ENCODE measurements at places on chromosomes 6 and 20. TPM values are rescaled to one million over a fixed set of nuclear protein-coding genes. Genes with fewer than 3 reads are reported as not detected.

Gene SCRT2
- polyA plus RNA-seq, result not detected

- DNase-seq, result no peak
Observed at GRCh38 chr6:116314878-116315277, 35.1 kb upstream of the TSPYL1 start.

Gene AURKA
- polyA plus RNA-seq, result 12.3 TPM

Gene BIRC7
- 0.55 TPM for polyA plus RNA-seq

DNA sequence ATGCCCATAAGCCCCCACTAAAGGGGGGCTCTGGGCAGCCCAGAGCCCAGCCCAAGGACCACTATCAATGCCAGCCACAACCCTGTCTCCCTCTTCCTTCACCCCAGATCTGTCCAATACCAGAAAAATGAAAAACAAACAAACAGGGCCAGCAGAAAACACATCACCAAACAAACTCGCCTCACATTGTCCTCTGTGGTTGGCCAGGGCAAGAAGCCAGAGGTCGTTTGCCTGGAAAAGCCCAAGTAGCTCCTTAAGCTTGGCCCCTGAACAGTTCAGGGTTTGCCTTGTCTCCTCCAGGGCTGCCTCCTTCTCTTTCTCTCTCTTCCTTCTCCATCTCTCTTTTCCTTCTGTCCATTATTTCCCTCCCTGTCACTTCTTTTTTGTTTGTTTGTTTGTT lies 10.1 kb upstream of the SCUBE3 start:
- DNase-seq, result no peak

- peak; percentile 46 for DNase-seq
Observed at GRCh38 chr6:47278545-47278944, 31.2 kb downstream of the TNFRSF21 start.

GRCh38 chr6:31497531-31498476 lies at the start of gene MICB:
MICB (plus strand) TSS chr6:31498145; CDS start chr6:31498194, 49 bp downstream.
- DNase-seq, result peak; percentile 90

GRCh38 chr6:155310596-155310995 lies 3.7 kb downstream of the TFB1M start:
- no peak for DNase-seq

Gene LHFPL5
- not detected for polyA plus RNA-seq

DNA sequence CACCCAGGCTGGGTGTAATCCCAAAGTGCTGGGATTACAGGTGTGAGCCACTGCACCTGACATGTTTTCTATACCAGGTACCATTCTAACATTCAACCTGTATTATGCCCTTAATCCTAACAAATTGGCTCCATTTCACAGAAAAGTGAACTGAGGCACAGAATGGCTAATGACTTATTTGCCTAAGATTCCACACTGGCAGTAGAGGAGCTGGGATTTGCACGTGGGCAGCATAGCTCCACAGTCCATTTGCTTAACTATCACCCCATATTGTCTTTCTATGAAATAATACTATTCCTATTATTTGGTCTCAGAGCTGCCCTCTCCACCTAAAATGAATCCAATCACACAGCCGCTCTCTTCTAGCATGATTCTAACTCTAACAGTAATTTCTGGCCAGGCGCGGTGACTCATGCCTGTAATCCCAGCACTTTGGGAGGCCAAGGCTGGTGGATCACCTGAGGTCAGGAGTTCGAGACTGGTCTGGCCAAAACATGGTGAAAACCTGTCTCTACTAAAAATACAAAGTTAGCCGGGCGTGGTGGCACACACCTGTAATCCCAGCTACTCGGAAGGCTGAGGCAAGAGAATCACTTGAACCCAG lies 23.3 kb upstream of the MYMX start:
- DNase-seq, result no peak

Gene SAMD5
- polyA plus RNA-seq, result 30.3 TPM

Gene TPBG
- polyA plus RNA-seq, result 6.5 TPM

DNA sequence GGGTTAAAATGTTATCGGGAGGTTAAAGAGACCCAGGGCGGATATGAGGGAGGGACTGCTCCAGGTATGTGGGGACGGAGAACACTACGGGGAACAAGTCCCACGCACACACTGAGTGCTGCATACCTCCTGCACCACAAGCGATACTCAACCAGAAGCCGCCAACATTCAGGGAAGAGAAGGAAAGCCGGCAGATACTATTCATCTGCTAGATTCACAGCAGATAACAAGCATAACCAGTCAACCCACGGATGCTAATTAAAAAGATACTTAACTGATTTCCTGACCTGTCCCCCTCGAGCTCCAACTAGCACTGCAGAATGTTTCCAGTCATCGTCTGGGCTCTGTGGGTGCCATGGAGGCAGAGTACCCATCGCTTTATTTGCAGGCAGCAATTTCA lies 45.1 kb upstream of the RPS6KA2 start:
- DNase-seq, result no peak

DNA sequence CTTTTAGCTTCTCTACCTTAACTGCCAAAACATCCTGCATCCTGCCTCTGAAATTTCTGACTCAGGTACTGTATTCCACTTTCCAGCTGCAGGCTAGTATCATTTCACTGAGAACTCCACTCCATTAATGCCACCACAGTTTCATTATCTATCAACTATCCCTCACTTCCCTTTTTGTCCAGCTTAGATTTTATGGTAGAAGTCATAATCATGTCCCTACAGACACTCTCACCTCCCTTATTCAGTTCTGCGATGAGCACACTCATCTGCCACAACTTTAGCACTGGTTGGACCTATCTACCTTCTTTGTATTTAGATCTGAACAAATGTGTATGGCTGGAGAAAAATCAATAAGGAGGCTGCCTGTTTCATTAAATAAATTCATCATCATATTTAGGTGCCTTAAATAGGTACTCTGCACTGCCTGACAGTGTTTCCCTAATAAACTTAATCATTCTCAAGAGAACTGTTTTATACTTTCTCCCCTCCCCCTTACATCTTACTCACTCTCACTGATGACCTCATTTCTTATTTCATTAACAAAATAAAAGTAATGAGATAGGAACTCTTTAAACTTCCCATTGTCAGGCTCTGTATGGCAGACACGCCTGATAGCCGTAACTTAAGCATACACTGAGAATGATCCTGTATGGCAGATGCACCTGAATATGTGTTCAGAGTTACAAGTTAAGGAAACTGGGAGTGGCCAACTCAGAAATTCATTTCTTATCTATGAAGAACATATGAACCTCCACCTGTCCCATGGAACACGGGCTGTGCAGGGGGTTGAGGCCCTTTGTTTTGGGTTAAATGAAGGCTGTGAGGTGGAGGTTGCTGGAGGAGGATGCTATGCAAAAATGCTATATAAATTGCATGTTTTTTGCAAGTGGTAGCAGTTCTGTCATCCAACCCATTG lies 95.3 kb upstream of the MAN1A1 start:
- DNase-seq, result no peak

- no peak for DNase-seq
Observed at GRCh38 chr6:13439644-13440043, 47.8 kb downstream of the GFOD1 start.

Gene PI3
- polyA plus RNA-seq, result not detected

Gene SPAG4
- polyA plus RNA-seq, result 1.5 TPM

Gene BACH2
- polyA plus RNA-seq, result 9.8 TPM

Measured in left lung (tissue), 14 donors.